ENCODE measurements at places on chromosomes 12 and 14.

GRCh38 chr12:38904537-38905479 is 583 bp downstream of the CPNE8 start:
- DNase-seq: peak; percentile 36

DNA sequence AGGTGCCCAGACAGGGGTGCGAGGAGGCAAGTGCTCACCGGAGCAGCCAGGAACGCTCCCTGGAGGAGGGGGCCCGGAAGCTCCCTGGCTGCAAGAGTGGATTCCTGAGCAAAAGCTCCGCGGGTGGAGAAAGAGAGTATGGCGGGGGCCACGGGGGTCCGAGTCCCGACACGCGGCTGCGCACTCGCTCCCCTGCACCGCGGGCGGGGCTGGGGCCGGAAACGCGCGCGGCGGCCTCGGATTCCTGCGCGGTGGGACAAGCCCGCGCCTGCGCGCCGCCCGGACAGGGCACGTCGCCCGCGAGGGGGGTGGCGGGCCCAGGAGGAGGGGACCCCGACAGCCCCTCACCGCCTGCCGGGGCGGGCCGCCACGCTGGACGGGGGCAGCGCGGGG is 27.8 kb upstream of the GPR132 start:
- peak; percentile 72 for DNase-seq

DNA sequence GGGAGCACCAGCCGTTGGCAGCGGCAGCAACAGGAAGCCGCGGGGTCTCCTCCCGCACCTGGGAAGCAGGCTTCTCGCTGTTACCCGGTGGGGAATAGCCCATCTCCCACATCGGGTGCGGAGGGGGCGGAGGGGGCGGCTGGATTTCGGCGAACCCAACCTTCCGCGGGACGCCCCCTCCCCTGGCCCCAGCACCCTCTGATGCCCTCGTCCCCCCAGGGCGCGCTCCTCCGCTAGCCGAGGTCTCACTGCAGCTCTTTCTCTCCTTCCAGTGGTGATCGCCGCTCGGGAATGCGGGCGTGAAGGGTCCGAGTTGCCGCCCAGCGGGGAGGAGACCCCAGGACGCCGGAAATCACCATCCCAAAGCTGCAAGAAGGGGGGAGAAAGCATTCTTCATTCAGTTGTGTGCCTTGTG is 303 bp downstream of the SAMD4A start:
- no peak for DNase-seq

DNA sequence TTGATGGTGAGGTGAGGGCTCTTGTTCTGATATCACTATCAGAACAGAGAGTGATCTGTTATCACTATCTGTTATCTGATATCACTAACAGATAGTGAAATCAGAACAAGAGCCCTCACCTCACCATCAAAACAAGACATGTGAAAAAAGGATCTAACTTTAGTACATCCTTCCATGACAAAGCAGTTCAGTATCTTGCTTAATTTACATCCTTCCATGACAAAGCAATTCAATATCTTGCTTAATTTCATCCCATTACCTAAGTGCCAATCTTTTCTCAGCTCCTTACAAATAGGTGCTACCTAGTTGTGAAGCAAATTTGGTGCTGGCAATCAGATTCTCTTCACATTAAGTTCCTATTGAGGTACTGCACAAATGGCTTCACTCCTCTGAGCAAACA is 1865.6 kb upstream of the FLRT2 start:
- DNase-seq: no peak

DNA sequence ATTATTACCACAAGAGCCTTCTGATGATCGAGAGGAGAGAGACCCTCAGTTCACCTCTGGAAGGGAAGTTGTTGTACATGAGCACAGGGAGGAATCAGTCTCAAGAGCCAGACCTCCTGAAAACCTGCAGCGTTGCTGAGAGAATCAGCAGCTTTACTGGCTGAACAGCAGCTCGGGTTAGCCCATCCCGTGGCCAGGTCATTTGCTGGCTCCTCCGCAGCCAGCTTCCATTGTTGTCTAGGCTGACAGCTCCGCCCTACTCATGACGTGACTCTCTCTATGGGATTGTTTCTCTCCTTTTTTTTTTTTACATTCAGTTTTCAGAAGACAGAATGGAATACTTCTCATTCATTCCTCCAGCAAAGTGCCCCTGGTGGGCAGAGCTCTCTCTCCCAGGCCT is 69.9 kb downstream of the TGFB3 start:
- DNase-seq: no peak

DNA sequence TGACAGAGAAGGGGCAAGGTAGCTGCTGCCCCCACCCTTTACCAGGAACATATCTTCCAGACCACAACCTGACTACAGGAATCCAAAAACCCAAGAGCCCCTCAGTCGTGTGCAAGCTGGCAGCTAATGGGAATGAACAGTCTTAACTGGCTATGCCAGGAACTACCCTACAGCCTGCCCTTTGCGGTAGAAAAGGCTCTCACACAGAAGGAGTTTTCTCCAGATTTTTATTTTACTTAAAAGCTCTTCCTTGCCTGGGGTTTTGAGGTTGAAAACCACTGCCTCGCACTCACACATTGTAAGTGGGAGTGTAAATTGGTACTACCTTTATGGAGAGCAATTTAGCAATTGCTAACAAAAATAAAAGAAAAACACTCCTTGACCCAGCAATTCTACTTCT is 28.3 kb downstream of the PITPNM2 start:
- no peak for DNase-seq

- DNase-seq: peak; percentile 58
Observed at GRCh38 chr12:4270831-4271716, 2.5 kb upstream of the CCND2 start.

- DNase-seq: no peak
Observed at GRCh38 chr12:108360487-108360886, 21.4 kb upstream of the CMKLR1 start.

DNA sequence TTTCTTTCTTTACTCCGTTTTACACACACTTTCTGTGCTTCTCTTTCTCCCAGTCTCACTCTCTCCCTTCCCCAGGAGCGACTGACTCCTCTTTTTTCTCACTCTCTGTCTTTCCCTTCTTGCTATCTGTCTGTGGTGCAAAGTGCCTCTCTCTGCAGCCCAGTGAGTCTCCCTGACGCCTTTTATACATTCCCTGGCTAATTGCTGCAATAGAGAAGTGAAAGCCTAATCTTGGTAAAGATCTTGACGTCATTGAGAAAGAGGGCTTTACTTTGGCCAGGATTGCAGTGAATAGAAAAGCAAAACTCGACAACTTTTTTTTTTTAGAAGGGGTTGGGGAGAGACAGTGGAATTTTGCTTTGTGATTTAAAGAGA is 706 bp upstream of the DIO2 start:
- DNase-seq: no peak

DNA sequence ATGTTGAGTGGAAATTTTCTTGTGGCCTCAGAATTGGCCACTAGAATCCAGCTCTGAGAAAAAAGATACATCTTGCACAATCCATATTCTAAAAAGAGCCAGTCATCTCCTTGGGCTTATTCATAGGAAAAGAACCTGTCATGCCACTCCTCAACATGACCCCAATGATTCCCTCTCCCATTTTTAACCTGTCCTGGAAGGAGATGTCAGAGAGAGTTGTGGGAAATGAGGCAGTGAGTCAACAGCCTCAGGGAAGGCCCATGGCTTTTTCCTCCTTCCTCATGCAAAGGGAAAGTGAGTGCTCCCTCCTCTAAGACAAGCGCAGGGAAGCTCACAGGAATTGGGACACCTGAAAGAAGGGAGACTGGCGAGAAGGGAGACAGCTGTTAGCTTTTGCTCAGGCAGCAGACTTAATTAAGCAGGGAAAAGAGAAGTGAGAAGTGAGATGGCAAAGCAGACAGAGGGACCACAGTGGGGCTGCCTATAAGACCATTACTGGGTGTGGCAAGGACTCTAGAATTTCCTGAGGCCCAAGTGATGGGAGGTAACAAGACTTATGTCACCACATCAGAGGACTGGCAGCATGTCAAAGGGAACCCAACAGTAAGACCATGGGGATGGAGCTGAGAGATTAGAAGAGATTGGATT is 10.2 kb upstream of the DHRS7 start:
- no peak for DNase-seq

DNA sequence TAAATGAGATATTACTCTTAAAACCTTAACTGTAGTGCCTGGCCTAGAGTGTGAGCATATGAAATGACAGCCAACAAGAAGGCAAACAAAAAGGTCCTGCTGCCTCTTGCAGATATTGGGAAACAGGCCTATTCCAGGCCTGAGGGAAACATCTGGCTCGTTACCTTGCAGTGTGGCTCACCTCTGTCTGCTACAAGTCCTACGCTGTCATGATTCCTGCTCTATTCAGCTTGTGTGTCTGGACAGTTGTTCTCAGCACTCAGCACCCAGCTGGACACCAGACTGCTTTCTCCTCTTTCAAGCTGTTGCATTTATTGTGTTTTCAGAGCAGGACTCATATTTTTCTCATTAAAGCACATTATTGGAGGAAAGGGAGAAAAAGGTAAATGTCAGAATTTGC is 113.5 kb downstream of the TMTC2 start:
- DNase-seq: no peak

- DNase-seq: no peak
Observed at GRCh38 chr12:39627914-39628313, 8.3 kb upstream of the ABCD2 start.

- DNase-seq: no peak
Observed at GRCh38 chr12:8903646-8904045, 10.7 kb upstream of the PHC1 start.

- DNase-seq: no peak
Observed at GRCh38 chr12:27709932-27710591, 570 bp upstream of the MRPS35 start.

DNA sequence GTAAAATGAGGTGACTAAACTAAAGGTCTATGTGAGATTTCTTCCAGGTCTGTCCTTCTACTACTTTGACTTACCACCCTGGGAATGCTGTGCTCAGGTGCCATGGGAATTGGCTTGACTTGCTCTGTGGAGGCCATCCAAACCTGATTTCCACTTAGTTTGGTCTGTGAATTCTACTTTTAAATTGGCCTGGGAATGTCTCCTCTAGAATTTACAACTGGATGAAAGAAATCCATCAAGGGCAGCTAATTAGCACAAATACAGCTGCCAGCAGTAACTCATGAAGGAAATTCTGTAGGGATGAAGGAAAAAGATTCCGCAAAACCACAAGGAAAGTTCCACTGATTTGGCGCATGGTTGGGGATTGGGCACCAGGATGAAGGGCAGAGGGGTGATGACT is 31.7 kb upstream of the FRMD6 start:
- DNase-seq: no peak

DNA sequence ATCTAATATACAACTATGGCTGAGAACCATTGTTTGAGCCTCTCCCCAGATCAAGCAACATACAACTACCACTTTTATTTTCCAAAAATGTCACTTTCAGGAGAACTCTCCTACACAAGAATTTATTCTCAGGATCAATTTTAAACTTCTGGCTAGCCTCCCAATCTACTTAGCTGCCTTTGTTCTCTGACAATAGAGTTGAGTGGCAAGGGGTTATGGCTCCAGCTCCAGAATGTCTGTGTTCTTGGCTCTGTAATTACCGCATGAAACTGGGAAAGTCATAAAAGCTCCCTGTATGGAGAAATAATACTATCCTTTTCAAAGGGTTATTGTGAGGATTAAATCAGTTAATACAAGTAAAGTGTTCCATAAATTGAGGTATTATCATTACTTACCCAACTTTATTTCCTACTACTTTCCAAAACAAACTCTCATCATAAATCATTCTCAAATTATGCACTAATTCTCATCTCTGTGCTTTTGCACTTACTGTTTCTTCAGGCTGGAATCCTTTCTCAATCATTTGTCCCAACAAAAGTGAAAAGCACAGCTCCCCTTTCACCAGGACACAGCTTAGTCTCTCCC is 121.9 kb downstream of the GARIN6 start:
- DNase-seq: no peak

GRCh38 chr14:59346796-59347510 is 118.2 kb downstream of the GPR135 start:
- DNase-seq: no peak

DNA sequence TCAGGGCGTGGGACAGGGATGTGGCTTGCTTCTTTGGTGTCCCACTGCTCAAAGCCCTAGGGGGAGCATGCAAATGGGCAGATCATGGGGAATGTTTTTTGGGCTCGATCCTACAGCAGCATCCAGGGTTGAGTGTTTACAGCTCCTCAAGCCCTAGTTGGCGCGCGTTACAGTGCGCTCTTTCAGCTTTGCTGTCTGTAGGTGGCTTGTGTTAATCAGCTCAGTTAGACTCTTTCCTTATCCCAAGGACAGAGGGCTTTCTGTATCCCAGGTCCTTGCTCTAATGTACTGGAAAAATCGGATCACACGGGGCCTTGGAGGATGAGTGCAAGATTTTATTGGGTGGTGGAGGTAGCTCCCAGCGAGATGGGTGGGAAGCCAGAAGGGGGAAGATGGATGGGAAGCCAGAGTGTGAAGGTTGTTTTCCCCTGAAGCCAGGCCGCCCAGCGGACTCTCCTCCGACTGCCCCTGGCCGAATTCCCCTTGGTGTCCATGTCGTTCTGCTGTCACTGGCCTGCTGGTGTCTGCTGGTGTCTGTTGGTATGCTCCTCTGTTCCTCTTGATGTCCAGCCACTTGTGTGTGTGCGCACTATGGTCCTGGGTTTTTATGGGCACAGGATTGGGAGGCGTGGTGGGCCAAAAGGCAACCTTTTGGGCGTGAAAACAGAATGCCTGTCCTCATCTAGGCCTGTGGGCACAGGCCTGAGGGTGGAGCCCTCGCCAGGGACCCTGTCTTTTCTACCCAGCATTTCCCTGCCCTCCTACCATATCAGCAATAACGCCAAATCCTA is 10.7 kb upstream of the TXNRD1 start:
- no peak for DNase-seq

- no peak for DNase-seq
Observed at GRCh38 chr12:110857528-110857927, 10.7 kb downstream of the CCDC63 start.

DNA sequence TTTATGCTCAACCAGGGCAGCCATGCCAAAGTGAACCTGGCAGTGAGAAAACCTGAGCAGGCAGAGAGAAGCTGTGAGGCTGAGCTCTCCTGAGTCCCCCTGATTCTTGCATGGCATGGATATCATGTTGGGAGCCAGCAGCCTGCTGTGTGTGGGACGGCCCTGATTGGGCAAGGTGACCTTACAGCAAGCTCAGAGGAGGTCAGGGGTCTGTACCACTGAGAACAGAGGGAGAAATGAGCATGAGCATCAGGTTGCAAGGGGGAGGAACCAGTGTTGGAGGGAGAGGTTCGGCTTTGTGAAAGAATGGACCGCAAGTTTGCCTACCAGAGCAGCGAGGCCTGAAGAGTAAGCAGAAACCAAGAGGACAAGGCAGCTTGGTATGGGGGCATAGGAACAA is 59.1 kb upstream of the PTGR2 start:
- DNase-seq: no peak
